ENCODE measurements at places on chromosomes 2 and 18. TPM values are rescaled to one million over a fixed set of nuclear protein-coding genes. Genes with fewer than 3 reads are reported as not detected.

Gene TMEFF2
- not detected for total RNA-seq

Gene PPP1R1C
- total RNA-seq: 44.1 TPM

Gene MROH2A
- total RNA-seq: not detected

Gene PRSS56
- total RNA-seq: not detected

Gene PLCL1
- total RNA-seq: 109 TPM

Gene TUBA3E
- total RNA-seq: 3.9 TPM

Gene TTC31
- total RNA-seq: 11.1 TPM

Gene RAB3GAP1
- total RNA-seq: 64.2 TPM

Gene RAB17
- 6.4 TPM for total RNA-seq

Gene NRP2
- total RNA-seq: 12.8 TPM

Gene NAT8
- not detected for total RNA-seq

Gene LONRF2
- 13.0 TPM for total RNA-seq

Gene TSPYL6
- 0.07 TPM for total RNA-seq

Gene DSG1
- total RNA-seq: 0.55 TPM

Gene ACMSD
- total RNA-seq: not detected
